ENCODE measurements at places on chromosomes 7 and 10. TPM values are rescaled to one million over a fixed set of nuclear protein-coding genes. Genes with fewer than 3 reads are reported as not detected.

SFRP5 gene
- total RNA-seq, result 9.6 TPM

LRCH4 gene
- total RNA-seq, result 9.6 TPM

TMEM26 gene
- 2.9 TPM for total RNA-seq

LIPF gene
- total RNA-seq, result not detected

LEP gene
- 0.10 TPM for total RNA-seq

ERVW-1 gene
- total RNA-seq, result not detected

WIPF3 gene
- 4.5 TPM for total RNA-seq

ENO4 gene
- total RNA-seq, result 1.2 TPM

MMP21 gene
- total RNA-seq, result 0.33 TPM

HOXA4 gene
- 1.4 TPM for total RNA-seq

GNG11 gene
- 13.4 TPM for total RNA-seq

SPDYE3 gene
- not detected for total RNA-seq

EPDR1 gene
- total RNA-seq, result 62.4 TPM

IRF5 gene
- total RNA-seq, result 5.0 TPM

CDHR1 gene
- 4.7 TPM for total RNA-seq

CYP2C8 gene
- total RNA-seq, result 1.8 TPM

NEUROD6 gene
- total RNA-seq, result 8.0 TPM

CALML3 gene
- total RNA-seq, result not detected

SLC39A12 gene
- 9.9 TPM for total RNA-seq

CAMK1D gene
- 29.6 TPM for total RNA-seq

GPR22 gene
- 38.2 TPM for total RNA-seq

DOCK4 gene
- total RNA-seq, result 95.0 TPM

TYSND1 gene
- total RNA-seq, result 9.5 TPM

SCART1 gene
- 1.7 TPM for total RNA-seq

CRPPA gene
- total RNA-seq, result 10.4 TPM

ADAP1 gene
- total RNA-seq, result 65.6 TPM

OR2A7 gene
- 1.5 TPM for total RNA-seq

ANKRD30A gene
- not detected for total RNA-seq

GIMAP4 gene
- total RNA-seq, result 21.5 TPM

ZNF488 gene
- 8.2 TPM for total RNA-seq

CACNB2 gene
- total RNA-seq, result 32.7 TPM

GNGT1 gene
- total RNA-seq, result not detected

RPP30 gene
- 52.4 TPM for total RNA-seq

NXPH1 gene
- 60.7 TPM for total RNA-seq

NKX2-3 gene
- not detected for total RNA-seq

HILPDA gene
- 25.1 TPM for total RNA-seq

VWC2 gene
- total RNA-seq, result 2.4 TPM

ETV1 gene
- 43.5 TPM for total RNA-seq

MKX gene
- 2.9 TPM for total RNA-seq

VGF gene
- 19.9 TPM for total RNA-seq

LAMB4 gene
- total RNA-seq, result 0.50 TPM

All from spinal cord (tissue), 10 donors.